Stimulated activated CD8-positive, alpha-beta memory T cell treated with anti-CD3 and anti-CD28 coated beads, Interleukin-4, amount 100 ng/mL, for 4 hours (primary cell): ENCODE measurements at places on chromosomes 5 and 9.

DNA sequence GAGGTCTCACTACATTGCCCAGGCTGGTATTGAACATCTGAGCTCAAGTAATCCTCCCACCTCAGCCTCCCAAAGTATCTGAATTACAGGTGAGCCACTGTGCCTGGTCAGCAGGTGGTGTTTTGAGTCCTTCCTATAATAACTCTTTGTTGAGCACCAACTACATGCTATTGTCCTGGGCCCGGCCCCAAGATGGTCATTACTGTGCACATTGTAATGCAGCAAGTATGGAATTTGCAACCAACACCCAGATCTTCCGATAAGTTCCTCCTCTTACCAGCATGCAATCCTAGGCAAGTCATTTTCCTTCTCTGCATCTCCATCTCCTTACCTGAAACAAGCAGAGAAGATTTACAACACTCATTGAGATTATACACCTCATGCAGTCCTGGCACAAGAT is 510.3 kb upstream of the KLF4 start:
- no peak for DNase-seq

- no peak for DNase-seq
Observed at GRCh38 chr5:60598424-60598823, 101.5 kb downstream of the DEPDC1B start.

DNA sequence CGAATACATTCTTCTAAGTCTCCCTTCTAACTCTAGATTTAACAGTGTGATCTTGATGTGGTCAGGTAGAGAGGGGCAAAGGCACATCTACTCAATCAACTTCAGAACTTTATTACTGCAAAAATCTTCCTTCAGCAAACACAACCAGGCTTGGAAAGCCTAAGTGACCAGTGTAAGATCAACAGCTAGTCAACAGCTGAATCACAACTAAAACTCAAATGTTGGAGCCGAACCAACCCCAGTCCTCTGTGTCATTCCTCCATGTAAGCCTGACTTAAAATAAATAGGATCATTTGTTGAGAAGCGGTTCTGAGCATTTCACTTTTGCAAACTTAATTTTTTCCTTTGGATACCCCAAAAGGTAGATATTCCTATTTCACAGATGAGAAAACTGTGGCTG is 352.7 kb downstream of the EBF1 start:
- DNase-seq, result no peak

DNA sequence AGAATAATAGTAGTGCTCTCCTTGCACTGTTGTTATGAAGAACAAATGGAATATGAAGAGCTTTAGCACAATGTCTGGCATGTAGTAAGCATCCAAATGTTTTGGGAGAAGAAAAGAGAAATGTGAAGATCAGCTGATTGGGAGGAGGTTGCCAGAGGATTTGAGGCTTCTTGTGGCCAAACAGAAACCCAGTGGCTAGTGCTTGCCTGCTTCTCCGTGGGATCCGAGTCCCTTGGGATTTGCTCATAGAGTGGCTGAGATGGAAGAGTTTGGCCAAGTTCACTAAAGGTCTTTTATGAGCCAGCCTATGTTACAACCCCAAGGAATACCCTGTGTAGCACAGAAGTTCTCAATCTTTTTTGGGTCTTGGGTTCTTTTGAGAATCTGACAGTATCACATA is 86.0 kb downstream of the ANGPTL2 start:
- DNase-seq, result no peak

DNA sequence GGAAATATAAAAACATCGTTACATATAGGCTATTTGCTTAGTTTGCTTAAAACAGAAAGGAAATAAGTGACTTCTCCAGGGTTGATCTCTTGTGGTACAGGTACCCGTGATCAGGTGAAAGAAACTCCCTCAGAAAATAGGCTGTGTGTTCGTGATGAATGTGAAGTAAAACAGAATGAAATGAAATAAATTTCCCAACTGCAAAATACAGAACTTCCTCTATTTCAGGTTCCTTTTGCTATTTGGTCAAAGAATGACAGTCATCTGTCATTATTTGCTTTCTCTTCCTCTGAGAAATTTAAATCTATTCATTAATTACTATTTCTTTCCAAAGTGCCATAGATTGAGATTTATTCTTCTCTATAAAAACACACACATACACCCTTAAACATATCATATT is 408.1 kb downstream of the FAM170A start:
- DNase-seq, result no peak

GRCh38 chr9:7045361-7045760 is 287.6 kb downstream of the KDM4C start:
- DNase-seq, result no peak

DNA sequence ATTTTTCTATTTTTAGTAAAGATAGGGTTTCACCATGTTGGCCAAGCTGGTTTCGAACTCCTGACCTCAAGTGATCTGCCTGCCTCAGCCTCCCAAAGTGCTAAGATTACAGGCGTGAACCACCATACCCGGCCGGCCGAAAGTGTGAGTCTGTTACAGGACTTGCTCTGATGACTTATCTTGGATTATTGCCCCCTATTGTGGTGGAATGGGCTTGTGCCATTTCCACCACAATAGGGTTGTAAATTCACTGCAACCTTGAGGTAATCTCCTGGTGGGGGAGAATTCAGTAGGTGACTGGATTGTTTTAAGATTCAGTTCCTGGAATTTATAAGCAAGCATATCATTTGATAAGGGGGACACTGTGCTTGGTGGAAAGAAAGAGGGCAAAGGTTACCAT is 15.0 kb upstream of the HMGCR start:
- DNase-seq, result no peak

GRCh38 chr9:87836951-87837705 is 45.5 kb upstream of the SPATA31E1 start:
- no peak for DNase-seq
